ENCODE measurements at places on chromosomes 1 and 21.

DNA sequence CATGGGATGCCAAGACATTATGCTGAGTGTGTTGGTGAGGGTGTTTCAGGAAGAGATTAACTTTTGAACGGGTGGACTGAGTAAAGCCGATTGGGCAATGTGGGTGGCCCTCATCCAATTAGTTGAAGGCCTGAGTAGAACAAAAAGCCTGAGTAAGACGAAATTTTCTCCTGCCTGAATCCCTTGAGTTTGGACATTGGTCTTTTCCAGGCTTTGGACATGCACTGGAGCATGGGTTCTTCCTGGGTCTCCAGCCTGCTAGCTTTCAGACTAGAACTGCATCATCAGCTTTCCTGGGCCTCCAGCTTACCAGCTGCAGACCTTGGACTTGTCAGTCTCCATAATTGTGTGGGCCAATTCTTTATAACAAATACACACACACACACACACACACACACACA lies 63.6 kb downstream of the NIBAN1 start:
- DNase-seq: no peak

DNA sequence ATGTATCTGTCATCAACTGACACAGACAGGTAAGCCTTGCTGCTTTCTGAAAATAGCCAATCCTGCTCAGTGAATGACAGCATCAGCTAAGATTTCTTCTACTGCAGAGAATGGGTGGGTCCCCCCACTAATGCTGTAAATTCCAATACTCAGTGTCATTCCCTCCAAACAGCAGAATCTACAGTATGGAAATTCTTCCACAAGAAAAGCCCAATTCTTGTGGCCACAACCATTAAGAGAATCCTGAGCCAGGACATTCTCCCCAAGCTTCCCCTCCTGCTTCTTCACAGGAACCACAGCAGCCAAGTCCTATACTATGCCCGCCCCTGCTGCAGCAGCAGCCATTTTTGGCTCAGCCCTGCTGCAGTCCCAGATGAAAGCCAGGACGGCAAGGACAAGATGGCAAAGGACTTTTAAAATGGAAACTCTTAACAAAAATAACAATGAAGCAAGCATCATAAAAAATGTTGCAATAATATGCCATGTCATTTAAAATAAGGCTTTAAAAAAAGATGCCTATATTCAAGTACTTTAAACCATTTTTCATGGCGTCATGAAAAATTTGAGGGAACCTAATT lies 26.8 kb downstream of the EIF4G3 start:
- DNase-seq: peak; percentile 77

DNA sequence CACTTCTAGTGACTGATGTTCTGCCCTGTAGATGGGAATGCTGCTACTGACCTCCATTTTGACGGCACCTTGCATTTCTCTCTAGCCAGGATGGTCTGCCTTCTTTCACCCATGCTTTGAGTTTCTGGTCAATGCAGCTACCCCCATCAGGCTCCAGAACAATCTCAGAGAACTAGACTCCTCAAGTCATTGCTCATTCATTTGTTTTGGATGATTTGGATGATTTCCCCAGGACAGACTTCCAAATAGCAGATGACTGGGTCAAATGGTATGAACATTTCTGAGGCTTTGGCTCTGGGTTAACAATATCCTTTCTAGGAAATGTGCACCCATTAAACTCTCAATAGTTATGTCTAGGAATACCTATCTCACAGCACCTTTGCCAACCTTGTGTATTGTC lies 63.9 kb downstream of the CSMD2 start:
- DNase-seq: no peak

DNA sequence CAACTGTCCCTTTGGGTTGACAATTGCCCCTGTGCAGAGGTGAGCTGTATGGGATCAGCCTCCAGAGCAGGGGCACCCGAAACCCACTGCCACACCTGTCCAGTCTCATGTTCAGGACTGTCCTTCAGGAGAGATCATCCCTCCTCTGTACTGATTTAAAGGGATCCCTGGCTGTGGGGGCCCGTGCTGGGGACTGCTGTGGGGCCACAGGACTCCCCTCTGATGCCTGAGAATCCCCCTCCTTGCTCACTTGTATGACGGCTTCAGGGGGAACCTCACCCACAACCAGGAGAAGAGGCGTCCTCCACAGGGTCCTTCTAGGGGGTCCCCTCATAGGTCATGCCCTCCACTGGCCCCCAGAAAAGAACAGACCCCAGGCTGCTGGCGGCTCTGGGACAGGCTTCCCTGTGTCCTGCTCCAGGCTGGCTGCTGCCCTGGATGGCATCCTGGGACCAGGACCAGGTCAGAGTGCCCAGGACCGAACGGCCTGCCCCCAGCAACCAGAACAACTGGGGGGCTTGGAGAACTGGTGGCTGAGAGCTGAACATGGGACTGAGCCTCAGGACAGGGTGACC lies 77.5 kb upstream of the ACTRT2 start:
- no peak for DNase-seq

- no peak for DNase-seq
Observed at GRCh38 chr1:41174170-41174569, 67.9 kb downstream of the SCMH1 start.

- no peak for DNase-seq
Observed at GRCh38 chr1:4702932-4703331, 48.5 kb downstream of the AJAP1 start.

GRCh38 chr1:10497109-10497508 lies 22.4 kb downstream of the PEX14 start:
- no peak for DNase-seq

DNA sequence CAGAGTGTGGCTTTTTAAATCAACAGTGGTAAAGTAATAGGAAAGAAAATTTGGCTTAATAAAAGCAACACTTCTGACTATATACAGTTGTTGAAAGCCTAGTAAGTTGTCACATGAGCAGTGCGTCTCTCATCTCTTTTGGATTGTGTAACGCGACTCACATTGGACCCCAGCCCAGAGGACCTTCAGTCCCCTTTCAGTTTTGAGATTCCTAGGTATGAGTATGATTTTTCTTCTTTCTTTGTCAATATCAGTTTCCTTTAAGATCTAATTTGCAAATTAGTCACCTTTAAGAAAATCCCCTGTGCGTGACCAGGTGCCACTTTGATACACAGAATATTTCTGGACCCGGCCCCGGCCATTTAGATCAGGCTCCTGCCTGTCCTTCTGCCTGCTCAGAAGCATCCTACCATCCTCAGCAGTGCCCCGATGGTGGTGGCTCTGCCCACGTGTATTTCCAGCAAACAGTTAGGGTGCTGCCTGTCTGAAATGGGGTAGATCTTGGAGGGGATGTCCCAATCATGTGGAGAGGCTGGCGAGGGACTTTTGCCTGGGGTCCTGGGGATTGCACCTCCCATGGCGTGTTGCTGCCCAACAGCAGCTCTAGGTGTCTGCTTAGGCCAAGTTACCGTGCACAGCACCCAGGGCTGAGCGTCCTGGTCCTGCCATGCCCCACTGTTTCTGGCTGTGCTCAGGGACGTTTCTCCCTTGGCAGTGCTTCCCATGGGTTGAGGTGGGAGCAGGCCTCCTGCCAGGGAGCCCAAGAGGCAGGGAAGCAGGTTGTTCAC lies 21.1 kb downstream of the SNAP47 start:
- no peak for DNase-seq

DNA sequence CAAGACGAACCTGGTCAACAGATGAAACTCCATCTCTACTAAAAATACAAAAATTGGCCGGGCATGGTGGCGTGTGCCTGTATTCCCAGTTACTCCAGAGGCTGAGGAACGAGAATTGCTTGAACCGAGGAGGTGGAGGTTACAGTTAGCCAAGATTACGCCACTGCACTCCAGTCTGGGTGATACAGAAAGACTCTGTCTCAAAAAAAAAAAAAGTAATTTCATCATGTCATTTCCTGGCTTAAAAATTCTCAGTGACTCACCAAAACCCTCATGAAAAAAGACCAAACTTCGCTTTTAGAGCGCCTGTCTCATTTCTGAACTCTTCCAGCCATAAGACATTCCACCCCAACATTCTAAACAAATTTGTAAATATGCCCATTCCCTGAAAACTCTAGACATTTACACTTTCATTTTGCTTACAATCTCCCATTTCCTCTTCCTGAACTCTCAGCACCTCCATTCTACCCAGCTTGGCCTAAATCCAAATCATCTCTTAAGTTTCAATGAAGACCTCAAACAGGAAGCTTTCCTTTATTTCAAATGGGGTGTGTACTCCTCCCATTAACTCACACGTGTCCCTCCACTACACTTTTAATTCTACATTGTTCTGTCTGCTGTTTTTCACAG lies 50.5 kb upstream of the PRRC2C start:
- DNase-seq: no peak

DNA sequence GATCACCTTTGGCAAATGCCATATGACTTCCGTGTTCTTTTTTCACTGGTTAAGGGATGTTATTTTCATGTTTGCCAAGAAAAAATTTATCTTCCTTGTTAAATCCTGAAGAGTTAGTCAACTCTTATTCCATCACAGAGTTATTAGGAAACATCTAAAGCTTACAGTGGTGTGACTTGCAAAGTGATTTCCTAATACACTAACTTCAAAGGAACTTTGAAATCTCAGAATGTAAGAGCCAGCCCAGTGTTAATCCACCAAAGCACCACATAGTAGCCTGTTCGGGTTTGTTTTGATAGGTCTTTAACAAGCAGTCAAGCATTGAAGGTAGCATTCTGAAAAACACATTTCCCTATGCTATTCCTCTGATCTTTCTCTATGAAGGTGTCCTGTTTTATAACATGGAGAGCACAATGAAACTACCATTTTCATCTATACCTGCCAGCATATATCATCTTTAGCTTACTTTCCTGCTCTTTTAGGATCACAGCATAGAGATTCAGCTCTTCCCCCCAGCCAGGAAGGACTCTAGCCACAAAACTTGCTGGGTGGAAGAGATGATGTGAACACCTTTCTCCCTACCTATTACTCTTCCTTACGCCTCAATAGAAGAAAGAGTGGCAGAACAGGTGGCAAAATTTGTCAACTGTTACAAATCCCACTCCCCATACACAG lies 82.4 kb upstream of the MAGI3 start:
- DNase-seq: no peak

GRCh38 chr1:1033731-1034438 lies 14.0 kb downstream of the AGRN start:
- DNase-seq: no peak

- no peak for DNase-seq
Observed at GRCh38 chr1:160496334-160496733, 26.7 kb downstream of the SLAMF6 start.

- no peak for DNase-seq
Observed at GRCh38 chr1:77540501-77541161, 141.8 kb downstream of the ZZZ3 start.

GRCh38 chr1:236147068-236147467 lies 4.7 kb downstream of the GPR137B start:
- DNase-seq: peak; percentile 93

GRCh38 chr1:30694280-30695175 lies 28.9 kb downstream of the MATN1 start:
- DNase-seq: no peak

- no peak for DNase-seq
Observed at GRCh38 chr1:22375601-22376000, 76.0 kb upstream of the ZBTB40 start.

- no peak for DNase-seq
Observed at GRCh38 chr1:23559985-23560741, 862 bp upstream of the ID3 start.

DNA sequence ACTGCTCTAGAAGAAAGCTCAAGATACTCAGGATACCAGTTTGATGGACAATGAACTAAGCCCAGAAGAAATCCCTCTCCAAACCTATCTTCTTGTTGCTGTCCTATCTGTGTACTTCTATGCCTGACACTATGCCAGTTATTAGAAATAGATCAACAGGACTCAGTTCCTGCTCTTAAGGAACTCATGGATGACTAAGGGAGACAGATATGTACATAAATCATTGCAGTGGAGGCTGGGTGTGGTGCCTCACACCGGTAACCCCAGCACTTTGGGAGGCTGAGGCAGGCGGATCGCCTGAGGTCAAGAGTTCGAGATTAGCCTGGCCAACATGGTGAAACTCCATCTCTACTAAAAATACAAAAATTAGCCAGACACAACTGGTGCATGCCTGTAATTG lies 42.4 kb upstream of the AK4 start:
- DNase-seq: no peak

GRCh38 chr1:21668232-21668950 lies 766 bp downstream of the RAP1GAP start:
- no peak for DNase-seq

DNA sequence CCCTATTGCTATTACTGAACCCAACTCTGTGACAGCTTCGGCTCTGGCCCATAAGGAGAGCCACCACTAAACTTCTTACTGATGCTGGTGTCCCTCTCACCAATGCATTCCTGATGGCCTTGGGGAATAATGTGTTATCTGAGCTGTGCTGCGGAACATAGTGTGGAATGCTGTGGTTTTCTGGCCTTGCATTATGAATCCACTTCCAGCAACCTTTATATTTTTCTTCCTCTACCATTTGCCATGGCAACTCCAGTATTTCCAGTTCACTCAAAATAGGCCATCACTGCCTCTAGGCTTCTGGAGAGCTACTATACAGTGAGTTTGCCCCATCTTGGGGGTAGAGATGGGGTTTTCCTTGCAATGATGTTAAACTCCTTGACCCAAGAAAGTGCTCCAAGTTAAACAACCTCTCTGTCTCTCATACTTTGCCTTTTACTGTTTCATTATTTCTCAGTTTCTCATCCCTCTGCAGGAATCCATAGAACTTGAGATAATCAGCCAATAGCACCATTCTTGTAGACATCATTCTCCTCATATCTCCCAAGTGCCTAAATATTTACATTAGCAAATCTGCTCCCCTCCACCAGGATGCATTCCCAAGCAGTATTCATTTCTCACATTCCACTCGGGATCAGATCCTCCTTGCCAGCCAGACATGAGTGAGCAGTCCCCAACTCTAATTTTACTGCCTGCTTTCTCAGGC lies 11.1 kb upstream of the RAVER2 start:
- DNase-seq: no peak

DNA sequence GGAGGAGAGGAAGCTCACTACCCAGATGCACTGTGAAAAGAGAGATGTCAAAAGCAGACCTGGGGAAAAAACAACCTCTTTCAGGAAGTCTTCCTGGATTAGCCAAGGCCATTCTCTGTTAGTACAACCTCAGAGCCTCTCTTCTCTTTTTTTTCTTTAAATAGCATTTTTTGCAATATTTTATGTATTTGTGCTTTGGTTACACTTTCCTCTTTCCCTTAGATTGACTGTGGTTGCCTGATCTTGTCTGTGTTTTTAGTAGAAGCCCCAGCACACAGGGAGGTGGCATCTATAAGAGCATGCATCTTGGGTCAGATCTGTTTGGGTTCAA lies 18.8 kb downstream of the SLC26A9 start:
- no peak for DNase-seq
